T-helper 17 cell (primary cell): ENCODE measurements at places on chromosomes 3 and 15.

DNA sequence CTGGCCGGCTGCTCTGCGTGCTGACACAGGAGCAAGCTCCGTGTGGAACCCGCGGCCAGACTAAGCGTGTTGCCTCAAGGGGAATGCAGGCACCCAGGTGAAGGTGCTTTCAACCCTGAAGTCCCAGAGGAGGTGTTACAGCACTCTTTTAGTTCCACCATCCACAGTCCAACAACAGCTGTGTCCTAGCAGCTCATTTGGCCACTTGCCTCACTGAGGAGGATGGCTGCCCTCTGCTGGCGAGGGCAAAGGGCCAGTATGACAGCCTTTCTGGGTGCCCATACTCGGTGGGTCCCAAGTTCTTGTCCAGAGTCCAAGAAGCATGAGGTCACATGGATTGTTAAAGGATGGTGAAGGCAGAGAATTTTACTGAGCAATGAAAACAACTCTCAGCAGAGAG, 87.8 kb downstream of the C3orf85 start:
- no peak overlapping the region for H3K4me3 ChIP-seq
- H3K27ac ChIP-seq = no peak overlapping the region
- H3K36me3 ChIP-seq = no peaks in the 10 kb centered on the region
- H3K4me1 ChIP-seq = no peaks in the 10 kb centered on the region
- H3K27me3 ChIP-seq = peaks cover 11% of the 10 kb centered on the region

GRCh38 chr15:68493629-68494028, 61.7 kb upstream of the ITGA11 start:
- H3K27me3 ChIP-seq = peaks cover 29% of the 10 kb centered on the region
- no peak overlapping the region for H3K27ac ChIP-seq
- no peak for DNase-seq

GRCh38 chr3:189983612-189984011, 137.1 kb downstream of the P3H2 start:
- peaks cover 39% of the 10 kb centered on the region for H3K27me3 ChIP-seq
- H3K27ac ChIP-seq = no peak overlapping the region
- no peaks in the 10 kb centered on the region for H3K4me1 ChIP-seq
- no peak for DNase-seq
- H3K36me3 ChIP-seq = no peaks in the 10 kb centered on the region
- no peak overlapping the region for H3K4me3 ChIP-seq

DNA sequence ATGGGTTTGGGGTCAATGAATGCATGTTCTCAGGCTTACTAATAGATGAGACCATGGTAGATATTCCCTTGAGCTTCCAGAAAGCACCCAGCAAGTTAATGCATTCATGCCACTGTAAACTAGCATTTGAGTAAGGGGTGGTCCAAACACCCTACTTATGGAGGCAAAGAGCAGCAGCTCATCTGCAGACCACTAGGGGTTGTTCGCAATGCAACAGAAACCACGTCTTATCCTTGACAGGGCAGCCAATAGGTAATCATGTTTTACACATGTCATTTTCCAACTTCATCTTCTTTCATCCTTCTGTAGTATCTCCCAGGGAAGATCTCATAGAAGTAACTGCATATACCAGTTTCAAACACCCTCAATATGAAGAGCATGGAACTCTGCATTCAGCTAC, 330.2 kb downstream of the RORA start:
- H3K4me3 ChIP-seq = no peak overlapping the region
- no peaks in the 10 kb centered on the region for H3K27me3 ChIP-seq
- peaks cover 26% of the 10 kb centered on the region for H3K4me1 ChIP-seq
- H3K36me3 ChIP-seq = no peaks in the 10 kb centered on the region
- DNase-seq = no peak
- H3K27ac ChIP-seq = peak overlapping the region; percentile 44

- H3K27me3 ChIP-seq = peaks cover 16% of the 10 kb centered on the region
- H3K36me3 ChIP-seq = no peaks in the 10 kb centered on the region
- H3K4me3 ChIP-seq = no peak overlapping the region
- no peak for DNase-seq
Measured at GRCh38 chr3:115930922-115931321, 307.6 kb downstream of the GAP43 start.

DNA sequence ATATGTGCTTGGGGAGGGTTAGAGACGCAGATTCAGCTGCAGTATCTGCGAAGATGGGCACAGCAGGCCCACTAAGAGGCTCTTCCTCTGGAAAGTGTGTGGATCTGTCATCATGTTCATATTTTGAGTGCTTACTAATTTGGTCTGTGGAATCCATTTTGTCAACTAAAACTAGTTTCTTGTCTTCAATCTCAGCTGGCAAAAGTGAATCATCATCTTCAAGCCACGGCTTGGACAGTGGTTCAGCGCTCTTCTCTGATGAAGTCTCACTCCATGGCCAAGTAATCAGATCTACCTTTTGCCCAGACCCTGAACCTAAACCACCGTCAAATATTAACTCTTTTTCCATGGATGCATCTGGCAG, 76.2 kb downstream of the IMPG2 start:
- H3K27ac ChIP-seq = no peak overlapping the region
- DNase-seq = no peak
- peaks cover 7% of the 10 kb centered on the region for H3K36me3 ChIP-seq
- no peaks in the 10 kb centered on the region for H3K27me3 ChIP-seq
- no peak overlapping the region for H3K4me3 ChIP-seq

GRCh38 chr15:67869701-67870100, 29.9 kb upstream of the RNU6-1 start:
- H3K36me3 ChIP-seq = no peaks in the 10 kb centered on the region
- peaks cover 24% of the 10 kb centered on the region for H3K27me3 ChIP-seq
- no peaks in the 10 kb centered on the region for H3K4me1 ChIP-seq

DNA sequence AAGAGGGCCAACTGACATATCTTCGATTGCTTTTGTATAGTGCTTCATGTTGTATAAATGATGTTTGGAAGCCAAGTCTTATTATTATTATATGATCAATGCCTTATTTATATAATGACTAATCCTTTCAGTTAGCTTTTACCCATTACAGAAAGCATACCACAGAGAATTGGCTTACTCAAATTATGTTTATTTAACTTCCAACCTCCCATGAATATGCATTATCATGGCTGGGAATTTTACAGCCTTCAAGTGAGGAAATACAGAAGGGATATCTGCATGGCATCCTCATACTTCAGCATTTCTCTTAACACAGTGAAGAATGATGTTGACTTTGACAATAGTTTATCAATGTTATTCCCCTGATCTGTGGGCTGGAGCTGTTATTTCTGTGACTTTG, 225.9 kb upstream of the GAP43 start:
- no peak for DNase-seq
- H3K4me1 ChIP-seq = no peaks in the 10 kb centered on the region
- H3K36me3 ChIP-seq = no peaks in the 10 kb centered on the region
- peaks cover 6% of the 10 kb centered on the region for H3K27me3 ChIP-seq
- no peak overlapping the region for H3K4me3 ChIP-seq

DNA sequence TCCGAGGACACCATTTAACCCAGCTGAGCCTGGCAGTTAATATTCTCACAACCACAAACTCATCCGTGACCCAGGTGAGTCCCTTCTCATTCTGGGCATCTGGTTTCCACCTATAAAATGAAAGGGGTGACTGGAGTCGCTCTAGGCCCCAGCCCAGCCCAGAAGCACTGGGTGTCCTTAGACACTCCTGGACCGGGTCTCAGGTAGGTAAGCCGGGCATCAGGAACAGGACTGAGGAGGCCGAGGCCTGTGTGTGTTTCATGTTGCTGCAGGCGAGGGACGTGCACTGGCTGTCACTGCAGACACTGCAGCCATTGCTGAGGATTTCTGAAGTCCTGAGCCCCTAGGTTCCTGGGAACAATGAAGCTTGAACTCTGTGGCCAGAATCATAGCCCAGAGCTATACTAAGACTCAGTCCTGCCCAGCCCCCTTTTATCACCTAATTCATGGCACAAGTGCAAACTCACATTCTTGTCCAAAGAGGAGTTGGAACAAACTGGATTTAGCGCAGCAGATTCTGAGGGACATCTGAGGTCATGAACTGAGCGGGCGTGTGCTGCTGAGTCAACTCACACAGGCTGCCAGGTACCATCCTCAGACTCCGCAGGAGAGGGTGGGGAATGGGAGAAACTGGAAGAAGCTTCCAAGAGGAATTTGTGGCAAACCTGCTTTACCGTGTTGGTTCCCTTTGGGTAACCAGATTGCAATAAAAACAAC, 184.9 kb downstream of the FAM43A start:
- no peak overlapping the region for H3K27ac ChIP-seq
- no peaks in the 10 kb centered on the region for H3K36me3 ChIP-seq
- peaks cover 6% of the 10 kb centered on the region for H3K4me1 ChIP-seq

GRCh38 chr3:65729973-65730372, 308.7 kb downstream of the MAGI1 start:
- H3K27me3 ChIP-seq = peaks cover 12% of the 10 kb centered on the region
- no peaks in the 10 kb centered on the region for H3K36me3 ChIP-seq
- no peak overlapping the region for H3K4me3 ChIP-seq
- DNase-seq = no peak

DNA sequence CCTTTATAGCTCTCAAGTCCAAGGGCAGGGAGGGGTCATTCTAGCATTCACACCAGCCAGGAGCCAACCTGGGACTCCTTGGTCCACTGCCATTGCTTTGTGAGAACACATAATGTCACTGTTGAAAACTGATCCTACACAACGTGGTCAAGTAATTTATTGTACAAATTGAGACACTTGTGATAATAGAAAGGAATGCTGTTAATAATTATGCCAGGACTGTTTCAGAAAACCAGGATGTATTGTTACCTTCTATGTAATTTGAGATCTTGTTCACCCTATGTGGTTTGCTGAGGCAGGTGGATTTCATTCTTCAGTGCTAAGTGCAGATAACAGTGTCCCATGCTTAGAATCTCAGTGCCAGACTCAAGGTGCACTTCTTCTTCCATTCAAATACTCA, 33.3 kb downstream of the TMCO5A start:
- H3K27me3 ChIP-seq = peaks cover 7% of the 10 kb centered on the region
- no peak overlapping the region for H3K4me3 ChIP-seq
- no peaks in the 10 kb centered on the region for H3K36me3 ChIP-seq
- no peak for DNase-seq
- H3K4me1 ChIP-seq = no peaks in the 10 kb centered on the region
- H3K27ac ChIP-seq = no peak overlapping the region

DNA sequence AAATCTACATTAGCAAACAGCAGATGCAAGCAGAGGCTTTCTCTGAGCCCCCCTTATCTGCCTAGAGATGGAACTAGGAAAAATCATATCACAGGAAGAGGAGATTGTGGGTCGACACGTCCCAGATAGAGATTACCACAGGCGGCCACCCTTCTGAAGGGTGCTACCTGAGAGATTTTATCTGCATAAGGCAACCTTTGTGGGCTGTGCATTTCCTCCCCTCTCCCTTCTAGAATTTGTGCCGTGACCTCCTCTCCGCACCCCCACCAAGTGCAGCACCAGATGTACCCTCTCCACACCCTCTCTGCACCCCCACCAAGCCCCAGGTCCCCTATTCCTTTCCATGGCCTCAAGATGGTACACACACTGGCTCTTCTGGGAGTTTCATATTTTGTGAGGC, 27.4 kb downstream of the METTL6 start:
- no peak for DNase-seq
- no peaks in the 10 kb centered on the region for H3K36me3 ChIP-seq

DNA sequence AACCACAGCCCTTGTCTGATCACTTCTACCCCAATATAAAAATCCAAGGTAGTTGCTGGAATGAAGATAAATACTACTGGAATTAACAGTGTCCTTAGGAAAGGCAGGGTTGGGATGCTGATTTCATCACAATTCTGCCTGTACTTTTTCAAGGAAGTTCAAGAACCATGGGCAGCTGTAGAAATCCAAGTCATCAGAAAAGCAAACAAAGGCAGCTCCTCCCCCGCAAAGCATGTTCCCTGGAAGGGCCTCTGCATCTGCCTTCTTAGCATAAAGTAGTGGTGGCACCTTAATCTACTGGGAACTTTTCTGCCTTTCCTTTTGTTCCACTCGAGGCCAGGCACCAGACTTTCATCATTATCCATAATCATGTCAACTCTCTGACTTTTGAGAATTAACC, 54.4 kb downstream of the ERC2 start:
- DNase-seq = no peak
- H3K27ac ChIP-seq = no peak overlapping the region
- H3K36me3 ChIP-seq = no peaks in the 10 kb centered on the region

GRCh38 chr15:94722024-94722636, 490.8 kb downstream of the MCTP2 start:
- no peak overlapping the region for H3K4me3 ChIP-seq
- H3K4me1 ChIP-seq = no peaks in the 10 kb centered on the region
- no peak overlapping the region for H3K27ac ChIP-seq
- H3K27me3 ChIP-seq = peaks cover 6% of the 10 kb centered on the region
- no peak for DNase-seq

DNA sequence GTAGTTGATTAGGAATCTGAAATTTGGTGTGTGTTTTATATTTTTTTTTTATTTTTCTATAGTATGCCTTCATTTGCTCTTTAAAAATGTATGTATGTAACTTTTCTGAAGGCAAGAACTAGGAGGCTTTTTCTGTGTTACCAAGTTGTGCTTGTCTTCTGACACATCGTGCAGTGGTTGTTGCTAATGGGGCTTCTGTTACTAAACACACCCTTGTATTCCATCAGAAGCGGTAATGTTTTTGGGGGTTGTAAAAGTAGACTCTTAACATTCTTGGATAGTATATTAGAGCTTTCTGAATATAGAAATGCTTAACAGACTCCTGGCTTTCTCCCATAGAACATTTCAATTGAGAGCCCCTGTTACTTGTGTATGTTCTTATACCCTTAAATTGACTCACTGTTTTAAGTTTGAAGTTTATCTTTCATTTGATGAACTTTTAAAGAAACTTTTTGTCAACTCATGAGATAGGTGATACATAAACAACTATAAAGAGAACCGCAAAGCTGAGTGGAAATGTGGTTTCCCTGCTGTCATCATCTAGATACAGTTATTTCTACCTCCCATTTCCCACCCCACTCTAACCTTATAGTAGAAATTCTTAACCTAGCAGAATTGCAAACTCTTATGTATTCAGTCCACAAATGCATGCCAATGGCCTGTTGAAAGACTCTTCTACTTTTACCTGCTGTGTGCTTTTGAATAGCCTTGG, 2.5 kb downstream of the TIPARP start:
- no peak for DNase-seq
- peak overlapping the region; percentile 96 for H3K4me3 ChIP-seq
- H3K27me3 ChIP-seq = no peaks in the 10 kb centered on the region
- H3K27ac ChIP-seq = peak overlapping the region; percentile 94
- peaks cover 58% of the 10 kb centered on the region for H3K4me1 ChIP-seq
- peaks cover 4% of the 10 kb centered on the region for H3K36me3 ChIP-seq

DNA sequence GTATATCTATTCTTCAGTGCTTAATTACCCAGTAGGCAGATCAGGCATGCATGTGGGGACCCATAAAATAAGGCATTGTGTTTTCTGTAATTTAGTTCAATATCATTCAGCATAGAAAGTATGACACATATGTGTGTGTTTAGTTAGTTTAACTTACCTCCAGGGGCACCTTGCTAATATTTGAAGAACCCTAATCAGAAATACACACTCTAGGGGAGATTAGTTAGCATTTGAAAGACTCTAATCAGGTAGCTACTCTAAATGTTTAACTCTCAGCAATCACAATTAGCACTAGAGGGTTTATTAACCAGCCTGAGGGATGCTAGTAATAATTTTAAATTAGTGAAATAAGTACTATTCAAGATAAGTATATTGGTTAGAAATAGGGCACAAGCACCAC, 104.5 kb downstream of the ECT2 start:
- no peak overlapping the region for H3K4me3 ChIP-seq
- H3K36me3 ChIP-seq = no peaks in the 10 kb centered on the region
- no peak for DNase-seq

- DNase-seq = no peak
- no peaks in the 10 kb centered on the region for H3K27me3 ChIP-seq
- no peaks in the 10 kb centered on the region for H3K36me3 ChIP-seq
- H3K4me1 ChIP-seq = no peaks in the 10 kb centered on the region
- H3K27ac ChIP-seq = no peak overlapping the region
- H3K4me3 ChIP-seq = no peak overlapping the region
Measured at GRCh38 chr3:115999001-115999585, 375.8 kb downstream of the GAP43 start.
